ENCODE measurements at places on chromosomes 2 and 18.
A peak's percentile ranks its signal among the peaks of the same experiment; 100 is the strongest.

GRCh38 chr2:201774546-201774945, 6.2 kb downstream of the ALS2 start:
- no peak for DNase-seq

GRCh38 chr2:192230889-192231453, 36.2 kb upstream of the TMEFF2 start:
- DNase-seq, result no peak

- DNase-seq, result no peak
These were observed 85.4 kb downstream of the MAP3K20 start for GRCh38 chr2:173161040-173161439.

- DNase-seq, result no peak
These were observed 35.4 kb downstream of the HJURP start for GRCh38 chr2:233818639-233819621.

DNA sequence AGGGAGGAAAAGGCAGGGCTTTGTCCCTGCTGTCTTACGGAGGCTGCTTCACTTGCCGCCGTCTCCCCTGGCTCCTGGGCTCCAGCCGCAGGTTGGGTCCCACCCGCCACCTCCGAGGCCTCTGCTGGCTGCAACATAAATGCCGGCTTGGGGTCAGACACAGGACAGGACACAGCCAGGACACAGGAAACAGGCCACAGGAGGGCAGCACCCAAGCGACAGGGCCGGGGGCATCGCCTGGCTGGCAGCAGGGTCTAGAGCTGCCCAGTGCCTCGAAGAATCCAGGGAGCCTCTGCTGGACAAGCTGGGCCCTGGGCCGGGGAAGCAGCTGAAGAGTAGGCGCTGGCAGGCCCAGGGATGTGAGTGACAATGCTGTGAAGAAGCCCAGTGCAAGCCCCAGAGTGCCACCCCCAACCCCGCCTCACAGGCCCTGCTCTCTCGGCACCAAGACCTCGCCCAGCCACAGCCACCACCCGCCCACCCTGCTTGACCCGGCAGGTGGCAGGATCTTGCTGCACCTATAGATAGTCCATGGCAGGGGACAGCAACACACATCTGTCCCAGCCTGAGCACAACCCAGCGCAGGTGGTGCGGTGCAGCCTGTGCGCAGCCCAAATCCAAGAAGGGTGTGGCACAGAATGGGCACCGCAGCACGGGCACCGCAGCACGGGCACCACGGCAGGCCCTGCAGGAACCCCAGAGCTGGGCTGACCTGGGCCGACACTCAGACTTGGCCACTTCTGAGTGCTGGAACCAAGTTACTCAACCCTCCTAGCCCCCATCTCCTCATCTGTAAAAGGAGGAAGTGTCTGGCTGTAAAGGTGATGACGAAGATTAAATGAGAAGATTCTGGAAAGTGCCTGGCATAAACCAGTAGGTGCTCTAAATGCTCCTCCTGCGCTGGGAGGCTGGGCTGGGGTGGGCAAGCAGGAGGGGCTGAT, 55.6 kb downstream of the BIN1 start:
- DNase-seq, result no peak

GRCh38 chr2:19474128-19474527, 115.7 kb upstream of the OSR1 start:
- DNase-seq, result no peak

DNA sequence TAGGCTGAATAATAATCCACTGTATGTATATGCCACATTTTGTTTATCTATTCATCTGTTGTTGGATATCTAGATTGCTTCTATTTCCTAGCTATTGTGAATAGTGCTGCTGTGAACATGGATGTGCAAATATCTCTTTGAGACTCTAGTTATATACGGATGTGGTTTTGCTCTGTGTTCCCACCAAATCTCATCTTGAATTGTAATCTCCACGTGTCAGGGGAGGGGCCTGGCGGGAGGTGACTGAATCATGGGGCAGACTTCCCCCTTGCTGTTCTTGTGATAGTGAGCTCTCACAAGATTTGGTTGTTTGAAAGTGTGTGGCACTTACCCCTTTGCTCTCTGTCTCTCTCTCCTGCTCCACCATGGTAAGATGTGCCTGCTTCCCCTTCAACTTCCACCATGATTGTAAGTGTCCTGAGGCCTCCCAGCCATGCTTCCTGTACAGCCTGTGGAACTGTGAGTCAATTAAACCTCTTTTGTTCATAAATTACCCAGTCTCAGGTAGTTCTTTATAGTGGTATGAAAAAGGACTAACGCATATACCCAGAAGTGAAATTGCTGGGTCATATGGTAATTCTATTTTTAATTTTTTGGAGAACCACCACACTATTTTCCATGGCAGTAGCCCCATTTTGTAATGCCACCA, 86.1 kb upstream of the UPP2 start:
- no peak for DNase-seq

DNA sequence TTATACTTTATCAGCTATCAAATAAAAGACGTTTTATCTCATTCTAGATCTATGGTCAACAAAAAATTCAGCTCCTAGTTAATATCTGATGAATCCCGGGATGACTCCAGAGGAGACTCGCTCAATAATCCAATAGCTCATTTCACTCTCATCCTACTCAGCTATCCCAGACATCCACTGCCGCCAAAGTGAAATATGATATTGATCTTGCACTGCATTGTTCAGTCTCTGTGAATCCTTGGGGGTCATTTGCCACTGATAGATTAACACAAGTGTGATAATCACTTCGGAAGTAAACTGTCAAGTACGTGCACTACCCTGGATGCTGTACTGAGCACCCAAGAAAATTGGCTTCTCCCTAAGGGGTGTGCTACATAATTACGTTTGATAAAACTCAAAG, 249.1 kb downstream of the SUCLG1 start:
- no peak for DNase-seq

- no peak for DNase-seq
These were observed 133.5 kb downstream of the MBP start for GRCh38 chr18:76999077-76999476.

DNA sequence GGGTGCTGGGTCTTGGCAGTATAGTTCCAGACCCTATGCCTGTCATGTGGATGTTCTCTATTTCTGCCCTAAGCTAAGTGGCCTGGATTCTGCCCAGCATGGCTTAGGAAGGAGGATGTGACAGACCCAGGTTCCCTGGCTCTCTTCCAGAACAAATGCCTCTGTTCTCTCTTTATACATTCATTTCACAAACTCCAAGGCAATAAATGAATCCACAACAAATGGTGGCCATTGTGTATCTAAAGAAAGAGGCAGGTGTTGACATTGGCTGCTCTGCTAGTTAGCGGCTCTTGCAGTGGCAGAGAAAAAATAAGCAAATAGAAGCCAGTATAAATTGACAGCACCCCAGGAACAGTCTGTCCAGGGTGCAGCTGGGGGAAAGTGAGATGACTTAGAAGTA, 298.6 kb downstream of the SUCLG1 start:
- no peak for DNase-seq

GRCh38 chr2:224110811-224111210, 71.7 kb upstream of the SERPINE2 start:
- DNase-seq, result no peak

DNA sequence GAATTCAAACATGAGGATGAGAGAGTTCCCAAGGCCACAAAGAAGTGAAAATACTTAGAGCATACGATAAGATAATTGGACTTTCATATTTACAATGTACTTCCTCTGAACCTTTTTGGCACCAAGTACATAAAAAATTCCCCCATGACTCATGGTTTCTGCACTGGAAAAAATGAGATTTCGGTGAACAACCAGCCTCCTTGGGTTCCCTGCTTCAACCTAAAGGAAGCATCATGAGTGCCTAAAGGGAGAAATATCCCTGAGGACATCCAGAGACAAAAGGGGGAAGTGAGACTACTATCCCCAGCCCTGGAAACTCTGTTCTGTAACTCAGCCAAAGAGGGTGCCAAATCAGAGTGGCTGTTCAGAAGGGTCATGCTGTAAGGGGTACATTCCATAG, 562.7 kb upstream of the SLC39A10 start:
- DNase-seq, result no peak

GRCh38 chr18:11946756-11947155, 34.6 kb upstream of the IMPA2 start:
- no peak for DNase-seq

DNA sequence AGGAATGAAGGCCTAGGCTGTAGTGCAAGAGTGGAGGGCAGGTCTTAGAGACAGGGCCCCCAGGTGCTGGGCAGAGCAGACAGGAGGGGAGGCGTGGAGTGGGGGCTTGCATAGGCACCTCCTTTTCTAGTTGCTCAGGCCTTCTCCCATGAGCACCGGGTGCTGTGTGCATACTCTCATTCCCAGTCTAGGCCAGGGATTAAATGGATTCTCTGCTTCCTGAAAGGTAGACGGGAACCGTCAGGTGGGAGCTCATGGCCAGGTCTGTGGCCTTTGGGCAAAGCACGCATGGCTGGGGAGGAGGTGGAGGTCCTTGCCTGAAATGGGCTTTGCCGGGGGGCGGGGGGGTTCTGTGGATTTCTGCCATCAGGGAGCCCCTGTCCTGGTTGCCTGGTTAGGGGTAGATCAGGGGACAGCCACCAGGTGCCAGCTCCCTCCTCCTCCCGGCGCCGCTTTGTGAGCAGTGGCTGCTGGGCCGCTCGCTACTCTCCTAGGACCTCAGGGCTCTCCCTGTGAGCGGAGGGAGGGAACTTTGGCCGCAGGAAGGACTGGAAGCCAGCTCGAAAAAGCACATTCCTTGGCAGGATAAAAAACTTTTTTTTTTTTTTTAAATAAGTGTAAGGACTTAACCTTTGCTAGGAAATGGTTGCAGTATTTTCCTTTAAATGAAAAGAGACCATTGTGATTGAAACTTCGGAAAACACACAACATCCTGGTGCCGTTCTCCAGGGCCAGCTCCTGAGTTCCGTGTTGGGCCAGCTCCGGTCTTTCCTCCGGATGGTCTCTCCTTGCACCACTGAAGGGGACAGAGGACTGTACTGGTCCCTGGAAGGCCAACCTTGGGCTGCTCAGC, 82.8 kb upstream of the HAAO start:
- no peak for DNase-seq

GRCh38 chr2:48414980-48415835, 114.7 kb upstream of the STON1 start:
- DNase-seq, result no peak

- DNase-seq, result no peak
These were observed 5.7 kb upstream of the STK17B start for GRCh38 chr2:196177124-196177523.

DNA sequence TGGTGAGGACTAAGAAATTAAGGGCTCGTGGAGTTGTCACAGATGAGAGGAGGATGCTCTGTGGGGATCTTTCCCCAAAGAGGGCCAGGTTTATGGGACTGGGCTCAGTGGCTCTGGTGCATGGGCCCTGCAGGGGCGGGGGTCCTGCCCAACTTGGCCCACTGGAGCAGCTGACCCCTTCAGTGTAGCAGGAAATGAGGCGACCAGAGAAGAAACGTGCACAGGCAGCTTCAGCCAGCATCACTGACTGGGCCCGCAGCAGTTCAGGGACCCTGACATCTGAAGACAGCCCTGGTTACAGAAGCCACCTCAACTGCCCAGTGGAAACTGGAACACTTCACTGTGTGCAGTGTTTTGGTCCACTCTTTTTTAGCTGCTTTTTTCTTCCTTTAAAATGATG, 72.8 kb downstream of the EMILIN2 start:
- DNase-seq, result no peak

DNA sequence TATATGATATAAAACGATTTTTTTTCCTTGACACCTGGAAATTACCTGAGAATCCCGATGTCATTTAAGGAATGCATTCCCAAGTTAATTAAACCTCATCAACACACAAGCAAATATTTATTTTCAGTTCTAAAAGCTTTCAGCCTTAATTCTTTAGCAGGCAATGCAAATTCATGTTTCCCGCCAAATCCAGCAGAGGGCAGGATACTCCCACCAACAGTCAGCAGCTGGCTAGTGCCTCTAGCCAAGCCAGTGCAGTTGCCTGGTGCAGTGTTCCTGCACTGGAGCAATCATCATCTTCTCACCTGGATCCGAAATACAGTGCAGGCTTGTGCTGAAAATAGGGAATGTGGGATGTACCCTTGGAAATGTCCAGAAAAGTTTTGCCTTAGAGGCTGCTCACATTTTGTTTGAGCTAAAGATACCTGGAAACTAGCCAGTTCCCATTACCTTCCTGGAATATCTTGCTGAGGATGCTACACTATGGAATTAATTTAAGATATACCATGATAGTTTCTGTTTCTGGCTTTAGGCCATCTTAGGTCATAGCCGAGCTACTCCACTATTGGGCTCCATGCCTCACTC, 48.4 kb upstream of the CYTIP start:
- peak; percentile 28 for DNase-seq

DNA sequence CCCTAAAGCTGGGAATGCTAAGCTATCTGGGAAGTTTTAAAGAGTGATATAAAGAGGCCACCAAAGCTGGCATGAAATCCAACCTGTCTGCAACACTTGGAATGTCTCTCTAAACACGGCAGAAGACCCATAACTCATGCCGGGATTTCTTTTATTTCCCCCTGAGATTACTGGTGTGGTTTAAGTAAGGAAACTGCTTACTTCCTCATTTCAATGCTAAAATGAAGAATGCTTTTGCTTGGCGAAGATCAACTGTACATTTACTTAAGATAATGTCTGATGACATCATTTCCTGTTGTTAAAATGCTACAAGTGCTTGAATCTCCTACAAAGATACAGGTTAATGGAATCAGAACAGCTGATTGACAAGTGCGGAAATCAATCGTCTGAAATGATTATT, 353.8 kb upstream of the SALL3 start:
- DNase-seq, result no peak

DNA sequence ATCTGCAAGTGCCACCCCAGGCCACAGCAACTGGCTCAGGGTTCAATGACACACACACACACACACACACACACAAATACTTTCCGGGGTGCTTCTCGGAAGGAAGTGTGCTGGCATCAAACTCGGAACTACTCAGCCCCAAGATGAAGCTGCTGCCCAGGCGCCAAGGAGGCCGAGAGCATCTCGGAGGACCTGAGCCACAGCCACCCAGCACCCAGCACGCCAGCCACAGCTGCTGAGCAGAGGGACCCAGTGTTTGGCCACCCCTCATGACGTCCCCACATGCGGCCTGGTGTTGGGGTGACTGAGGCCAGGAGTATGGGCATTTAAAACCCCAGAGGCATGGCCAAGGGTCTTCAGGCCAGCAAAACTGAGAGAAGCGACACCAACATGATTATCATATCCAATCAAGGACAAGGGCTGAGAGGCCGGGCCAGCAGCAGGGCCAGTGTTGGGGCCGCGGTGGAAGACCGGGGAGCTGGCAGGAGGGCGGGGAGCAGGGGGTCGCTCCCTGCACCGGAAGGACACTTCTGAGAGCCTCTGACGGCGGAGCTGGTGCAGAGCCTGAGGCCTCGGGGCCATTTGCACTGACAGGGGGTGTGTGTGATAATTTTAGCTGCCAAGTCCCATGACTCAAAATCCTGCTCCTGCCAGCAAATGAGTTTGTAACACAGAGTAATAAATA, 61.8 kb downstream of the BIN1 start:
- no peak for DNase-seq

GRCh38 chr2:4914551-4914950, 777.6 kb upstream of the SOX11 start:
- no peak for DNase-seq
